ENCODE measurements at places on chromosomes 16 and 17.

DNA sequence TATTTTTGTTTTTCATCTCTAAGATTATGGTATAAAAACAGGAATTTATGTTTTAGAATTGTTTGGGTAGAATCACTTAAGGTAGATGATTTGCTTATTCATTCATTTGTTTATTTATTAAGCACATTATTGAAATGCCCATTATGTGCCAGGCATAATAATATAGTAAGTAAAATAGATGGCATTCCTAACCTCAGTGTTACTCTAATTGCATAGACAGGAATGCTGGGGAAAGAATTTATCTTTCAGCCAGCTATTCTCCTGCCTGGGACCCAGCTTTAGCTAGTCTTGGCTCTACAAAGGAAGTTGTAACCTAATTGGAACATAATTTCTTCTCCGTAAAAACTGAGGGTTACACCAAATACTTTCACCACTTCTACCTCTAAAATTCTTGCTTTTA lies 44.6 kb downstream of the NFAT5 start:
- no peak overlapping the region for H3K4me3 ChIP-seq
- no peak overlapping the region for H3K27ac ChIP-seq
- H3K27me3 ChIP-seq: no peaks in the 10 kb centered on the region
- DNase-seq: no peak
- H3K4me1 ChIP-seq: peaks cover 8% of the 10 kb centered on the region
- H3K36me3 ChIP-seq: no peaks in the 10 kb centered on the region

DNA sequence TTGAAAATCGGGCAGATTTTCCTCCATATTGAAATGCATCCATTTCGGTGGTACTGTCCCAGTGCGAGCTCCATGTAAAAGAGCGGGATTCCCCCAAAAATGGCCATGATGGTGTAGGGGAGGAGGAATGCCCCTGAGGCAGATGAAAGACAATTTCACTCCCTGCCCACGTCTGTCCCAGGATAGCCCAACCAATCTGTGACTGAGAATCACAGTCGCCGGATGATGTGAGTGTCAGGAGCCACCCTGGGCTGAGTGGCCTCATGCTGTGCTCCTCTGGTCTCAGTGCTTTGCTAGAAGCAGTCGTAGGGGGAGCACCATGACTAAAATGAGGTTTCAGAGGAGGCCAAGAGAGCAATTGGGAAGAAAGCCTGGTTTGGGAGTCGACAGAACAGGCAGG lies 16.7 kb downstream of the SLC6A4 start:
- H3K4me3 ChIP-seq: no peak overlapping the region
- H3K27me3 ChIP-seq: no peaks in the 10 kb centered on the region
- no peak overlapping the region for H3K27ac ChIP-seq
- DNase-seq: no peak
- no peaks in the 10 kb centered on the region for H3K4me1 ChIP-seq

DNA sequence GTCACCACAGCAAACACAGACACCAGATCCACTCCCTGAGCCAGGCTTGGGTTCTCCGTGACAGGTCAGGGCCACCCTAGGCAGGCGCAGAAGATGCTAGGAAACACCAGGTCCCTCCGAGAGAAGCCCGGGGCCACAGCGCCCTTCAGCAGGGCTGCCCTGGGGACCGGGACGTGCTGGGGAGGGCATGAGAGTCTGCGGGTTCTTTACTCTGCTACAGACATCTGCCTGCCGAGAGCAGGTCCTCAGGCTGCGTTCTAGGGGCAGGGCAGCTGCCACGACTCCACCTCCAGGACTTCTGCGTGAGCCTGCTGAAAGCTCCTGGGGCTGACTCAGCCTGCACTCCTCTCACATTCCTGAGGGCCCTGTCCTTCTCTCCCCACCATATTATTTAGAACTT lies 11.4 kb downstream of the MYLK3 start:
- H3K36me3 ChIP-seq: no peaks in the 10 kb centered on the region
- H3K27ac ChIP-seq: no peak overlapping the region
- H3K4me1 ChIP-seq: no peaks in the 10 kb centered on the region
- no peaks in the 10 kb centered on the region for H3K27me3 ChIP-seq

GRCh38 chr17:50790618-50791017 lies 23.3 kb upstream of the ANKRD40CL start:
- H3K4me1 ChIP-seq: no peaks in the 10 kb centered on the region
- no peaks in the 10 kb centered on the region for H3K36me3 ChIP-seq
- DNase-seq: no peak
- H3K27ac ChIP-seq: no peak overlapping the region
- H3K4me3 ChIP-seq: no peak overlapping the region

DNA sequence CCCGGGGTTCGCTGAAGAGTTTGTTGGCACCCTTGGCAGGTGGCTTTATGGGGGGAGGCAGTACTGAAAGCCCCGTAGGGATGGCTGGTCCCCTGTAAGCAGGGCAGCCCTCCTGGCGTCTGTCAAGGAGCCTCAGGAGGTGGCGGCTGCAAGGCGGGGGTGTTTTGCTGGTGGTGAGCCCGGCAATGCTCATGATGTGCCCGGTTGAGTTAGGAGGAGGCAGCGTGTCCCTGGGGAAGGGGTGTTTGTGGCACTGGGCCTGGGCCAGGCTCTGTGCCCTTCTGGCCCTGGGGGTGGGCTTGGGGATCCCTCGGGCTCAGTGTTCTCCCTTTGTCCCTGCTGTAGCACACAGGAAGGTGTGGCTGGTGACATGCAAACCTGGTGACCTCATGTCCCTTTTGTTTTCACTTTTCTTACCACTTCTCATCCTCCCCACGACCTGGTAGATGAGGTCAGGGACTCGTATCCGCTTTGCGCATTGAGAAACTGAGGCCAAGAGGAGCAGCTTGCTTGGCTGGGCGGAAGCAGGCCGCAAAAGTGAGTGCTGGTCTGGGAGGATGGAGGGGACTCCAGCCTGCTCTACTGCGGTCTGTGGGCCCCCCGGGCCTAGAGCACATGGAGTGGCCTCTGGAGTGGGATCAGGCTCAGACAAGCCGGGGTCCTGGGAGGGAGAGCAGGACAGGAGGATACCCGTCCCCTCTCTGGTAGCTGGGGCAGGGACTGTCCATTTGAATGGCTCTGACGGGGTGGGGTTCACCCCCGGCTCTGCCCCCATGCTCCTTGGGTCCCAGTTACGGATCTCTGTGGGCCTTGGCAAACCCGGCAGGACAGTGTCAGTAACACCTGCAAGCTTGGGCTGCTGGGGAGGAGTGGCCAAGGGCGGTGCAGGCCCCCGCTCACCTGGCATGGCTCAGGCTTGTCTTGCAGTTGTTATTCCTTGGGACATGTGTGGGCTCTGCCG lies 2.2 kb downstream of the SNN start:
- peak overlapping the region; percentile 85 for H3K4me3 ChIP-seq
- no peaks in the 10 kb centered on the region for H3K36me3 ChIP-seq
- peak overlapping the region; percentile 78 for H3K27ac ChIP-seq
- H3K27me3 ChIP-seq: no peaks in the 10 kb centered on the region
- DNase-seq: peak; percentile 56
- H3K4me1 ChIP-seq: peaks cover 11% of the 10 kb centered on the region

GRCh38 chr16:25838724-25839186 lies 147.0 kb downstream of the HS3ST4 start:
- H3K4me3 ChIP-seq: no peak overlapping the region
- no peaks in the 10 kb centered on the region for H3K27me3 ChIP-seq
- H3K36me3 ChIP-seq: no peaks in the 10 kb centered on the region
- no peak for DNase-seq

GRCh38 chr16:85759631-85760419 lies 8.9 kb upstream of the C16orf74 start:
- no peaks in the 10 kb centered on the region for H3K36me3 ChIP-seq
- no peak overlapping the region for H3K27ac ChIP-seq
- no peak overlapping the region for H3K4me3 ChIP-seq
- H3K27me3 ChIP-seq: no peaks in the 10 kb centered on the region

- no peak overlapping the region for H3K27ac ChIP-seq
- no peaks in the 10 kb centered on the region for H3K4me1 ChIP-seq
- no peaks in the 10 kb centered on the region for H3K27me3 ChIP-seq
- no peak overlapping the region for H3K4me3 ChIP-seq
- H3K36me3 ChIP-seq: no peaks in the 10 kb centered on the region
Measured at GRCh38 chr17:11356371-11356770, 115.4 kb downstream of the SHISA6 start.

GRCh38 chr16:64654178-64654577 lies 467.7 kb downstream of the CDH11 start:
- no peaks in the 10 kb centered on the region for H3K36me3 ChIP-seq
- no peak for DNase-seq
- no peak overlapping the region for H3K4me3 ChIP-seq
- no peaks in the 10 kb centered on the region for H3K27me3 ChIP-seq
- H3K27ac ChIP-seq: no peak overlapping the region

DNA sequence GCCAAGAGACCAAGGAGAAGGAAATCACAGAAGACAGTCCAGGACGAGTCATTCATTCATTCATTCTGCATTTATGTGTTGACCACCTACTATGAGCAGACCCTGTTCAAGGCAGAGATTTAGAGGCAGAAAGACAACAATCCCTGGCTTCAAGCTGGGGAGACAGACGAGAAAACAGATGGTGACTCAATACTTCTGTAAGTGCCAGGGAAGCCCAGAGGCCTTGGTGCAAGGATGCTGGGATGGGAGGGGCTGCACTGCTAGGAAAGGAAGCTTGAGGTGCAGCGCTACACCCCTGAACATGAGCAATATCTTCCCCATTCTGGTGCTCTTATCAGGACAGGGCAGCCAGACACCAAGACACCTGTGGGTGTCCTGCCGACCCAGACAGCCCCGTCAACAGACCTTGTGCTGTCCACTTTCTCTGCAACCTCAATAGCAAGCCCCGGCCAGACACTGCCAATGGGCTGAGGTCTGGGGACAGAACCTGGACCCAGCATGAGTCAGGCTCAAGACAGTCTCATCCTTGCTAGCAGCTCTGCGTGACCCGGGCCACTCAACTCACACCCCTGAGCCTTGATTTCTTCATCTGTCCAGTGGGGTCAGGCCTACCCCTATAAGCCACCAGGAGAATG lies 163.5 kb downstream of the COPRS start:
- H3K27ac ChIP-seq: peak overlapping the region; percentile 72
- no peak for DNase-seq
- no peaks in the 10 kb centered on the region for H3K4me1 ChIP-seq
- H3K4me3 ChIP-seq: peak overlapping the region; percentile 17
- no peaks in the 10 kb centered on the region for H3K27me3 ChIP-seq

Measured in breast epithelium (tissue), 4 donors.